Head of caudate nucleus (tissue), 42 donors: ENCODE measurements at places on chromosomes 13 and 19.
A peak's percentile ranks its signal among the peaks of the same experiment; 100 is the strongest.

DNA sequence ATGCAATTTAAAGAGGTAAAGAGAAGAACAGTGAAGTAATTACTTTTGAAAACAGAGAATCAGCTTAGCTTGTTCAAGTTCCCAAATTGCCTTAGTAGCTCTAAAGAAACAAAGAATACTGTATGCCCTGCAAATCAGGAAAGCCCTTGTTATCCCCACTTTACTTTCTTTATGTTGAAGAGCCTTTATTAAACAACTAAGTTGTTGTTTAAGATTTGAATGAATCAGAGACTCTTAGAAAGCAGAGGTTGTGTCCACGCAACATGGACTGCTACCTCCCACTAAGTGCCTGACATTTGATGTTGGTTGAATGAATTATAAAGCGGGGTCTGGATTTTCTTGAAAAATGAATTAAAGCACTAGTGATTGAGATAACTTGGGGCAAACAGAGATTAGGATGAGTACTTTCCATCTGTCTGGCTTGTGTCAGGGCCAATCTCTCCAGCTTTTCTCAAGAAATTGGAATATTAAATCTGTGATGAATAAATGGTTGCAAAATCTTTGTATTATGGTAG is 214.7 kb downstream of the POSTN start:
- DNase-seq: no peak

DNA sequence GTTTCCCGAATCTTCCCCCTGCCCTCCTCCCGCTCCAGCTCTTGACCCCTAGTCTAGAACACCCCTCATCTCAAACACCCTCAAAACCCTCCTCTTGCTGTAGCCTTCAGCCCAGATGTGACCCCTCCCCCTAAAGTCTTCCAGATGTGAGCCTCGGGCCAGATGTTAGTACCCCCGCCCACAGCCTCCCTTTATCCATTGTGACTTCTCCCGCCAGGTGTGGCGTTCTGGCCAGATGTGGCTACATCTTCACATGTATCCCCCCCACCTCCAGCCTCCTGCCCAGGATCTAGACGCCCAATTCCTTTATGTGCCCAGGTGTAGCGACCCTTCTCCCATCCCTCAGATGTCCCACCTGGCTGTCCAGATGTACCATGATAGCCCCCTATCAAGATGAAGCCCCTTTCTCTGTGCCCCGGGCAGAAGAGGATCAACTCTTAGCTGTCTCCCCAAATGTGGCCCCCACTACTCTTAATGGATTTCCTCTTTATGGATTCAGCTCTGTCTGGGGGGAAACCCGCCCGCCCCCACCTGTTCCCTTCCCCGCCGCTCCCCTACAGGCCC is 517 bp upstream of the LTBP4 start:
- no peak for DNase-seq

DNA sequence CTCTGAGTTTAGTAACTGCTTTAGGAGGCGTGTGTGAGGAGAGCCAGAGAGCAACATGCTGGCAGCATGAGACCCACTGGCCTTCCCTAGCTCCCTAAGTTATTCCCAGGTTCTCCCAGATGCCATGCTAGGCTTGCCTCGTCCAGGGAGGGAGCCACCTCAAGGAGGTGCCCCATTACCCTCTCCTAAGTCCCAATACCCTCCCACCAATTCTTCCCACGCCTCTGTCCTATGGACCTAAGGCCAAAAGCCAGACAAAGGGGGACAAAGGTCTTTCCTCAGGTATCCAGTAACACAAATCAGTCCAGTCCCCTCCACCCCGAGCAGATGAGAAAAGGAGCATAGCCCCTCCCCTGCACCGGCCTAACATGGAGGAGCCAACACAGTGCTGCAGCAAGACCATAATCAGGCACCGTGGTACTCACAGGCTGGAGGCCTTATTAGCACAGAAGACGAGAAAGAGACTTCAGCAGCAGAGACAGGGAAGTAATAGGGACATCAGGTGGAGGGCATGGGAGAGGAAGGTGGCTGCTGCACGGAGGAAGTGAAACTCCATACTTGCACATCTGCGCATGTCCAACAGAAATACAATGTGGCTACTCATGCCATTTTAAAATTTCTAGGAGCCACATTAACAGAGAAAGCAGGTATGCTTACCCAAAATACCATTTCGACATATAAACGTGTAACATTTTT is 46.3 kb downstream of the BRD4 start:
- DNase-seq: no peak

GRCh38 chr13:74450964-74451363 is 316.8 kb upstream of the KLF12 start:
- DNase-seq: no peak

GRCh38 chr13:49998714-49999624 is 2.1 kb downstream of the TRIM13 start:
- DNase-seq: no peak

- no peak for DNase-seq
Observed at GRCh38 chr13:48645845-48646244, 7.9 kb upstream of the CYSLTR2 start.

DNA sequence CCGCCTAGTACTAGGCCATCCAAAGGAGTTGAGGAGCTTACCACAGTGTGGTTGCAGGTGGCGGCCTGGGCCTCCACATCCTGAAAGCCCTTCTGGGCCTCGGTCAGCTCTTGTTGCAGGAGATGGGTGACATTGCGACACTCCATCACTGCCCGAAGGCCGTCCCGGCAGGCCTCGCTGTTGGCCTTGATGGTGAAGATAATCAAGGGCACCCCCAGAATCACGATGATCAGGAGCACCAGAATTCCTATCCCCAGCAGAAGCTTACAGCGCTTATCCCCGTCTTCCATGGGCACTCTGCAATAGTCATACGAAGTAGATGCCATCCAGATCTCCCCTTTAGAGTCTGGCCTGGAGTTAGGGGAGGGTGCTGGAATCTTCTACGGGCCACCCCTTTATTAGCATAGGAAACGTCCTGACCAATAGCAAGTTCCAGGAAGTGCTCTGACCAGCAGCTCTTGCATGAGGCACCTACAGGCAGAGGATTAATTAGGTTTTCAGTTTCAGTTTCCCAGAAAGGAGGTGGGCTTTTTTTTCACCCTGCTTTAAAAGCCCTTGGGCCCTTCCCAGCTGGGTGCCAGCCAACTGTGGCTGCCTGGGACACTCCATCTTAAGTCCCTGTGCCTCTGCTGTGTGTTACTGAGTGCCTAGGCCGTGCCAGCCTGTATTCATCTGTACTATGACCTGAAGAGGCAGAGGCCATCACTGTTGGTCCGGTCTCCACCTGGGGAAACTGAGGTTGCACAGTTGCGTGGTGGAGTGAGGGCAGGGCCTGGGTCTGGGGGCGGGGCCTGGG is at the start of gene BST2:
Gene BST2 (minus strand): TSS at position 381 of the 796 bp plus-strand sequence. CDS start 55 bp downstream, at position 326.
- peak; percentile 25 for DNase-seq

DNA sequence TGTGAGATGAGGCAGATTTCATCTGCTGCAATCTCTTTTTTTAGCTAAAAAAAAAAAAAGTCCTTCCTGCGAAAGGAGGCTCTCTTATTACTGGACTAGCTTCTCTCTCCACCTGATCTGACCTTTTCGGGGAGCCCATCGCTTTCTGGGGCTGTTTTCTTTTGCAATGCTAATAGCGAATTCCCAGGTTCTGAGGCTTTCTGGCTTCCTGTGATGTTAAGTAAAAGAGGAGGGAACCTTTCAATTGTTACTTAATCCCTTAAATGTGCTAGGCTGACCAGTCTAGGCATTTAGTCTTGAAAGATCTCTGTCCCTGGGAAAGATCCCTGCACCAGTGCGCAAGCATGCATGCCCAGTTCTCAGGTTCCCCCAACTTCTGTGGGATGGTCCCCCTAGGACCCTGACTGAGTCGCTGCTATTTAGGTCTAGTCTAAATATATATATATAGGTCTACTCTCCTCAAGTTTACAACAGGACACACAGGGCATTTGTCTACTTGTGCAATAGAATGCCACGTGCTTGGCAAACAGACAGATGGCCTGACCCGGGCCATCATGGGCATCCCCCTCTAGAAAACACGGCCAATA is 224.7 kb downstream of the ZNF536 start:
- DNase-seq: no peak

DNA sequence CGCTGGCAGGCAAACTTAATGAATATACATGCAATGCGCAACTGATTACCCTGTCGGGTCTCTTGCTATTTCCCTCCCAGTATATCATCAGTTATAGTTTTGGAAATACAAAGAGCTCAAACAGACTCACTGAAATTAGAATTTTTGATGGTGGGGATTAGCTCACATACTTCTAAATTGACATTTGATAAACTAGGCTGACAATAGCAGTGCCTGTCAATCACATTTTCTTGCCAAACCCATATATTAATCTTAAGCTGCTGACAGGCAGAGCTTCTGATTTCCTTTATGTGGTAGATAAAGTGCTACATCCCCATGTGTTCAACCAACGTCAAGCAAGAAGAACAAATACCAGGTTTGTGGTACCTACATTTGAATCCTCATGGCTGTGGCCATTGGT is 241.6 kb downstream of the DNAJC15 start:
- no peak for DNase-seq

DNA sequence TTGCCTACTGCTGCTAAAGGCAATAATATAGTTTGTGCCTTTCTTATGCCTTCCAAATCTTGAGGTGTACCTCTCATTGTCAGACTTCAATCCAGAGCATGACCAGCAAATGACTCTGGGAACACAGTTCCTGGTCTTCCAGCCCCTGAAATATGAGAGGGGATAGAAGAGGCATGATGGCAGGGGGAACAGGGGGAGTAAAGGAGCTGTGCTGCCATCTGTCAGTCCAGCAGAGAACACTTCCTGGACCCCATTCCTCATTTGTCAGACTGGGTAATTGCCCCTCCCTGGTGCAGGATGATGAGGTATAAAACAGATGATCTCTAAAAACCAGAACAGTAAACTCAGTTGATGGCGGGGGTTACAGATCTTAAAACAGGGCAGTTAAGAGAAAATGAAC is 618.7 kb downstream of the DIAPH3 start:
- no peak for DNase-seq

GRCh38 chr19:16457195-16457953 is 14.4 kb downstream of the EPS15L1 start:
- peak; percentile 29 for DNase-seq

- no peak for DNase-seq
Observed at GRCh38 chr19:19113040-19113626, 25.1 kb downstream of the TMEM161A start.

DNA sequence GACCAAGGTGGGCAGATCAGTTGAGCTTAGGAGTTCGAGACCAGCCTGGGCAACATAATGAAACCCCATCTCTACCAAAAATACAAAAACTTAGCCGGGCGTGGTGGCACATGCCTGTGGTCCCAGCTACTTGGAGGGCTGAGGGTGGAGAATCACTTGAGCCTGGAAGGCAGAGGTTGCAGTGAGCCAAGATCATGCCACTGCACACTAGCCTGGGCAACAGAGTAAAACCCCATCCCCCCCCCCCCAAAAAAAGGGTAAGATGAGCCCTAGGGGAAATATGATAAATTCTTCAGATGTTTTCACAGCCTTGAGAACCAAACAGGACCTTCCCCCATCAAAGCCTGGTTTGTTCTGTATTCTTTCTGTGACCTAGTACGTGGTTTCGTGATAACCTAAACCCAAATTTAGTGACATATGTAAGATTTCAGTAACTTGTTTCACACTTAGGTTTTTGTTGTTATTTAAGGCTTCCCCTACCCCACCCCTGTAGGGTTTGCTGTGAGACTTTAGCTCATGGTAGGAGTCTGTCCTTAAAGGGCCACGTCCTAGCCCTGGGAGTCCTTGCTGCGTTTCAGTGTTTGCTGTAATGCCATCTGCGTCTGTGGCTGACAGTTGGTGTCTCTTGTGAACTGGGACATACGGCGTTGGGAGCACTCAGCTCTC is 49.6 kb downstream of the MYO9B start:
- DNase-seq: no peak

GRCh38 chr13:71046360-71047079 is 820.5 kb downstream of the DACH1 start:
- no peak for DNase-seq

- DNase-seq: no peak
Observed at GRCh38 chr13:90365130-90365529, 982.4 kb upstream of the MIR17HG start.
